ENCODE measurements at places on chromosomes 12 and 14.

GRCh38 chr12:1995205-1995896 lies 8.9 kb downstream of the DCP1B start:
- DNase-seq = no peak

DNA sequence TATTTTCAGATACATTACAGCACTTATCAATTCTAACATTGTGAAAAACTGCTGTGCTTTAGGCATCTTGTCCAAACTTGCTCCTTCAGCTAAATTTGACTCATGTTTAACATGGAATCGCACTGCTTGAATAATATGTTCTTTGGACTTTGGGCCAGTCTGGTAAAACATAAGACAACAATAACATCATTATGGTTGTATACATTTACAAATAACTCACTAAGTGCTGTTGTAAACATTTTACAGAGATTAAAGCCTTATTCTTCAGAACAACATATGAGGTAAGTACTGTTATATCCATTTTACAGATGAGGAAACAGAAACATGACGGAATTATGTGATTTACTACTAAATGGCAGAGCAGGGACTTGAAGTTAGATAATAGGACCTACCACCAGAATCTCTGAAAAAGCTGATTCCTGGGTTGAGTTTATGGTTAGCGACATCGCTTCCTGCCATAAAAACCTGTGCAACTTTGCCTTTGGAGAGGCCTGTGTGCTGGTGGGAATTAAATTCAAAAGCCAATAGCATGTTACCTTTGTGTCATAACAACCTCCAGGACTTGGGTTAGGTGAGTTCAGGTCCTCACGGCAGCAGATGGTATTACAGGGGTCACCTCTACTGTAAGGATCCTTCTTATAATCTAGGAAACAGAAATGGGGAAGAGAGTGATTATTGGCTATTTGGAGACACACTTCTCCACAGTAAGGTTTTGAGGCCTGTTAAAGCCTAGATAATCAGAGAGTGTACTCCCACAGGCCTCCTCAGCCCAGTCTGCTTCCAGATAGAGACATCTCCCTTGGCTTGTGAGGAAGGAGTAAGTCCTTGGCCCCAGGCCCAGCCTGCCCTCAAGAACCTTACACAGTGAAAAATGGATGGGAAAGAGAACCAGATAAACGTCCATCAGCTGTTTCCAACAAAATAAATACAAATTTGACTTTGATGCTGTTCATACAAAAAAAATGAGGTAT lies 61.8 kb downstream of the PLBD1 start:
- no peak for DNase-seq

DNA sequence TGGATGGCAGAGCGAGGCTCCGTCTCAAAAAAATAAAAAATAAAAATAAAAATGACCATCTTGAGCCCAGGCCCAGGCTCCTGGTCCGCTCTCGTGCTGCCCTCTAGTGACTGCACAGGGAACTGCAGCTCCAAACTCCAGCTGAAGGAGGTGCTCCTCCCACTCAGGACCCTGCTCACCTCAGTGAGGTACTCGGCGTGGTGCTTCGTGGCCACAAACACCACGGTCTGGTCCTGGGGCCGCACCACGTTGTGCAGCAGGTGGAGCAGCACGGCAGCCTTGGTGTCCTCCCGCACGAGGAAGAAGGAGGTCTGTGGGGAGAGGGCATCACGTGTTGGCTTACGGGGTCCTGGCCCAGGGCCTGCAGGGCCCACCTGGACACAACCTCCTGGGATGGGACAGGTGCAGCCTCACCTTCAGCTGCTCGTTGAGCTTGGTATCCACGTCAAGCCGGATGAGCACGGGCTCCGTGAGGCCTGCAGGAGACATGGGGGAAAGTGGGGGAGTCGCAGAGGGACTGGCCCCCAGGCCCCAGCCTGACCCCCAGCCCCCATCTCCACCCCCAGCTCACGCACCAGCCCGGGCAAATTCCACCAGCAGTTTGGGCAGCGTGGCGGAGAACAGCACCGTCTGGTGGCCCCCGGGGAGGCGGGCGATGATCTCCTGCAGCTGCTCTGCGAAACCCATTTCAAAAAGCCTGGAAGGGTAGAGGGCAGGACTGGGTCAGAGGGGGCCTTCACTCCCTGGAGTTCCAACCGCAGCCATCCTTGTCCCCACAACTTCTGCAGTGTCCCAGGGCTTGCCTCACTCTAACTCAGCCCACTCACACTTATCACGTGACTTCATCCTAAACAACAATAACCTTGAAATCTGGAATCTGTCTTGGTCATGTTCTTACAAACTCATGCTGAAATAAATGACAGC lies 10.6 kb downstream of the DDX54 start:
- no peak for DNase-seq

GRCh38 chr12:98262902-98263301 lies 252.5 kb upstream of the TMPO start:
- DNase-seq = no peak

DNA sequence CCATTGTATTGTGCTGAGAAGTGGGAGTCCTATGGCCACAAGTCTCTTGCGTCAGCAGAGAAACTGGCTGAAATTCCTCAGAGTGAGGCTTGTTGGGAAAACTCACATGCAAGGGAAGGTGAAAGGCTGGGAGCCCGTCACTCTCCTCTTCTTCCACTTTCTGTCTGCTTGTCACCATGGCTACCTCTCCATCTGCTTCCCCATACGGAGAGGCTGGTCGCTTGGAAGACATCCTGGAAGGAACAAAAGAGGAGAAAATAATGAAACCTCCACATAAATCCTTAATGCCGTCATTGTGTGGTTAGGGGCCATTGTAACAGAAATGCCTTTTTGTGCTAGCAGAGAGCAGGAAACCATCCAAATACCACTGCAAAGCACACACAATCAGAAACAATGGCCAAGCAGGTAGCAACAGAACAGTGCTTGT lies 53.7 kb downstream of the SOX5 start:
- no peak for DNase-seq

DNA sequence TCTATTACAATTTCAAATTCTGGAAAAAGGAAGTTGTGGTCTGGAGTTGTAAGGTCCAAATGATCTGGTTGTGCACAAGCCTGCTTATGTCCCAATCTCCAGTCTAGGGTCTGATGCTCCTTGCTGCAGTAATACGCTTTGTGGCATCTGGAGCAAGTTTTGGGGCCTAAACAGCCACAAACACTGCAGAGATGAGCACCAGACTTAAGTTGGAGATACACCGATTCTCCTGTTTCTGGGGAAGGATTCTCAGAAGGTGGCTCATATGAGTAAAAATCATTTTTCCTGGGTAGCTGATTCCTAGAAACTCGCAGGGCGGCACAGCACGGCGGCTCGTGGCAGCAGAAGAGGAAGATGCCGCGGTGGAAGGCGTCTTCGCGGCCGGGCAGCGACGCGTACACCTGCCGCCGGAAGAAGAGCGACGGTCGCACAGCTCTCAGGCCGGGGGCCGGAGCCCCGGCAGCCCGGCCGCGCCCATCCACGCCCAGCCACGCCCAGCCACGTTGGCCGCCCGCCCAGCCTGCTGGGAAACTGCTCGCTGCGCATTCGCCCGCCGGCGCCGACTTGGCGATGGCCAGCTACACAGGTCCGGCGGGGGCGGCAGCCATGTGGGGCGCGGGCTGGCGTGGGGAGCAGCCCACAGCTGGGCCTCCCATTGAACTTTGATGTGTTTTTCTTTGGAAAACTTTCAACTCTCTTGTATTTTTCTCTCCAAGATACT lies 129.0 kb downstream of the ASCL4 start:
- no peak for DNase-seq

- DNase-seq = no peak
Observed at GRCh38 chr12:80419644-80420043, 24.4 kb upstream of the PTPRQ start.

DNA sequence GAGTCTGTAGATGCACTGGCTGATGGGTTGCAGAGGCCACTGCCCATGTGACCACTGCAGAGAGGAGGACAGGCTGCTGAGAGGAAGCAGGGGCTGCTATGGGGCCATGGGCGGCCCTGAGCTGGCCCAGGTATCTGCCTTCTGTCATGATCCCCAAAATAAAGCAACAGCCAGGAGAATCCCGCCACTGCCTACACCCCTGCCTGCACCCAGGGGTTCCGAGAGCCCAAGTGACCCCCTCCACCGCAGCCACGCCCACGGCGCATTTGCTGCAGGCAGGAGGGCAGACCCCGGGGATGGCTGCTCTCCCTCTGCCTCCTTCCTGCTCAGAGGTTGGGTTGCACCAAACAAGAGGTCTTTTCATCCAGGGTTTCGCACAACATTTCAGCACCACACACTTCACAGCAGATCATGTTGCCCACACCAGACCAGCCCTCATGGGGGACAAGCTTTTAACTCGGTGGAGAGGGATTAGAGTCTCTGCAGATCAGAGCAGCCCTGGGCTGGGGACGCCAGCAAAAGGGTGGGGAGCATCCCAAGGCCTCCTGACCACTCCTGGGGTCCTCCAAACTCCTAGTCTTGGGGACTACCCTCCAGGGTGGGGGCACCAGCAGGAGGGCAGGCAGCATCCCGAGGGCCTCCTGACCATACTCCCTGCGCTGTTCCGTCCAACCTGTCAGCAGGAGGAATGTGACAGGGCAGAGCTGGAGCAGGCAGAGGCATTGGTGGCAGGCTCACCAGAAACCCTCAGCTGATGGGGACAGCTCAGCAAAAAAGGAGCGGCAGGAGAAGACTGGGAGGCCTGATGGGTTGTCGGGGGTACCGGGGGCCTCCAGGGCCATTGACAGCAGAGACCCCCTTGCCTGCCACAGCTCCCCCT lies 14.1 kb downstream of the CCDC85C start:
- DNase-seq = no peak

DNA sequence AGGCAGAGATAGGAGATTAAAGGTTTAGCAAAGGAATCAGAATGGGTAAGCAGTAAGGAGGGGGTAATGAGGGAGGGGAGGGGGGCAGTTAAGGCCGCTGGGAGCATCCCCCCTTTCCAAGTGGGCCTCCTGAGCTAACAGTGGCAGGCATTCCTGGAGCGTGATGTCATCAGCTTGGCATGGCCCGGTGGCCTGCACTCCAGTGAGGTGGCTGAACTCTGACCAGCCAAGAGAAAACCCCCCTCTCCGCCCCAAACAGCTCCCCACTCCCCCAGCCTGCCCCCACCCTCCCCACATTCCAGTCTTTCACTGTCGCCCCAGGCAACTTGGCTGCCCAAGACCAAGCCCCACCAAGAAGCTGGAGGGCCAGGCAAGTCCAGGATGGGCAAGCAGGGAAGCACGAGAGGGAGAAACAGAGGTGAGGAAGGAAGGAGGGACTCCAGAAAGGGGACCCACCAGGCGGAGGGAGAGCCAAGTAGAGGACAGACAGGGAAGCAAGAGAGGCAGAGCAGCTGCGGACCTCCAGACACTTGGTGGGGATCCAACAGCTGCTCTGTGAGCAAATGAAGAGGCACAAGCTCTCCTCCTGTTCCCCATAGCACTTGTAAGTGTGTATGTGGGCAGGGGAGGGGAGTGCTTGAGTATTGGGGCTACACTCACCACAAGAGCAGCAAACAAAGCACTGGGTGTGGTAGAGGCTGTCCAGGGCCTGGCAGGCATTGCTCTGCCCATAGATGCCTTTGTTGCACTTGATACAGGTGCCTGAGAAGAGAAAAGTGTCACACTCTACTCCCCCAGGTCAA lies 4.5 kb downstream of the AJUBA start:
- DNase-seq = no peak

- DNase-seq = no peak
Observed at GRCh38 chr12:57832966-57833365, 13.6 kb downstream of the CTDSP2 start.

DNA sequence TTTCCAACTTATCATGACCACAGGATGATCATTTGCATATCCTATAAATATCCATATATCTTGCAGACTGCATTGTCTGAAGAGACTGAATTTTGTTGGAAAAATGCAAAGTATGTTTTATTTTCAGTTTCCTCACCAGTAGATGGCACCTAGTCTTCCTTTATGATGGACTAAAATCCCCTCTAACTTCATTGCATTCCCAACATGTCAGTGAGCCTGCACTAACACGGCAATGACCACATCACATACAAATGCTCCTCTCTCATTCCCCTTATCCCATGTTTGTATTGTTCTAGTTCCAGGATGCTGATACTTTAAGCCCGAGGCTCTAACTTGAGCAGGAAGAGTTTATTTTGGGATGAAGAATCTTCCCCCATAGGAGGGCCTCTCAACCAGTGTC lies 24.7 kb upstream of the MYBPC1 start:
- no peak for DNase-seq

DNA sequence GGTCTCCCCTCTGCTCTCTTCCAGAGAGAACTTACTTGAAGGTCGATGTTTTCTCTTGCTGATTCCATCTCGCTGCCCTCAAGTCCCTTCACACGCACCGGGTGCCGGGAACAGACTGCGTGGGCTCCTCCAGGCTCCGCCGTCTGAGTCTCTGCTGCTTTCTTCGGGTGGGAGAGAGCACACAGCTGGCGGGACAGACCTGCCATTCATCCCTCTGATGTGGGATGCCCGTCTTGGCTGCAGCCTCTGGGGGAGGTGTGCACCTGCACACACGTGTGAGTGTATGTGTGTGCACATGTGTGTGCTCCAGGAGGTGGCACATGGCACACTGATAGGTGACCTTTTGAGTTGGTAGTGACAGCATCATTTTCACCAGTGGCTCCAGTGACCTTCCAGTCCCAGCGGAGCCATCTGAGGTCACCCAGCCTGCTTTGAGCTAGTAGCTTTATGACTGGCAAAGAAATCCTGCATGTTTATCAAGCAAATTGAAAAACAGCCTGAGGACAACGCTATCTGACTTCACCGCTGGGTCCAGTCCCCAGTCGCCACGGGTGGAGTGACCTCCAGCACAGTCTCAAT lies at the start of gene NINJ2:
Gene NINJ2 (minus strand): TSS at position 153 of the 579 bp plus-strand sequence. CDS start 85 bp downstream, at position 68.
- DNase-seq = no peak

GRCh38 chr12:77040231-77040630 lies 25.1 kb downstream of the E2F7 start:
- no peak for DNase-seq

DNA sequence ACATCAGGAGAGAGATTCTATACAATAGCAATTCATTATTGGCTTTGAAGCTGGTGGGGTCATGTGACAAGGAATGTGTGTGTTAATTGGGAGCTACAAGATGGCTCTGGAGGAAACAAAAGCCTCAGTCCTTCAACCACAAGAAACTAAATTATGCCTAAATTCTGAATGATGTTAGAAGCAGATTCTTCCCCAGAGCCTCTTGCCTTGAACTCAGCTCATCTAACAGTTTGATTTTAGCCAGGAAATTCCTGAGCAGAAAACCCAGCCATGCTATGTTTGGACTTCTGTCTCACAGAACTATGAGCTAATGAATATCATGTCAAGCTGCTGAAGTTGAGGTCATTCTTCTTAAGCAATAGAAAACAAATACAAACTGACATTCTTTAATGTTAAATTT lies 274.7 kb downstream of the SLC6A15 start:
- no peak for DNase-seq

- no peak for DNase-seq
Observed at GRCh38 chr12:116171549-116171948, 105.9 kb downstream of the MED13L start.

- peak; percentile 56 for DNase-seq
Observed at GRCh38 chr12:117732761-117733548, 235.8 kb downstream of the KSR2 start.

- no peak for DNase-seq
Observed at GRCh38 chr14:96416292-96416691, 24.4 kb downstream of the AK7 start.

- DNase-seq = no peak
Observed at GRCh38 chr12:28578361-28578760, 388.1 kb downstream of the CCDC91 start.
